ENCODE measurements at places on chromosomes 6 and 20.

- no peak for DNase-seq
These were observed 35.4 kb downstream of the SLC16A10 start for GRCh38 chr6:111122458-111123286.

- no peak for DNase-seq
These were observed 1272.0 kb downstream of the HACE1 start for GRCh38 chr6:103587722-103588121.

GRCh38 chr6:53398247-53399026, 49.7 kb upstream of the ELOVL5 start:
- no peak for DNase-seq

DNA sequence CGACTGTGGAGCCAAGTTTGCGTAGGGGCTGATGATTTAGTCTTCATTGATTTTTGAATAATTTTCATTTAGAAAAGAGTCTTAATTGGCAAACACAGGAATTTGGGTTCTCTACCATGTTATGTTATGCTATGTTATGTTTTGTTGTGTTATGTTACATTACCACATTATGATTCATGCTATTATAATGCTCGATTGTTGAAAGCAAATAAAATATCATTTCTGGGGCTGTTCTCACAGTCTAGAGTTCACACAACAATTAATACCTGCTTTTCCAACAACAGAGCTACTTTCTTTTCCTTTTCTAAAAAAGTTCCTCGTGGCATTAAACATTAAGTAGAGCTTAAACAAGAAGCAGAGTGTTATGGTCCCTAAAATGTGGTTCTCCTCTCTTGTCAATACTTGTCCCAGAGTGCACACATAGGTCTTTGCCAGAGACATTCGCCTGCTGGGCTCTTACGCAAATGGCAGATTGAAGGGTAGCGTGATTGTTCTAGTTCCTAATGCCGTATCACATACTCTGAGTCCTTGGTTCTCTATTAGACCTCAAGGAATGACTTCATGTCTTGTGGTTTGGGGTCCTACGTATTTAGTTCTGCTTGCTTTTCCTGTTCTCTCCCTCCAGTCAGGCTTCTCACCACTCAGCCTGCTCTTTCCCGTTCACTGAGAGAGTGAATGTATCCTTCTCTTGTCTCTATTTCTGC, 370.3 kb downstream of the CD109 start:
- DNase-seq, result no peak

Data from CD4-positive, alpha-beta T cell treated with Interleukin-4 for 1 hour (primary cell).